ENCODE measurements at places on chromosomes 2 and 18.

GRCh38 chr2:99028558-99028957, 92.5 kb upstream of the CRACDL start:
- no peak overlapping the region for H3K4me3 ChIP-seq
- no peak overlapping the region for H3K27ac ChIP-seq
- no peaks in the 10 kb centered on the region for H3K36me3 ChIP-seq
- DNase-seq: no peak

DNA sequence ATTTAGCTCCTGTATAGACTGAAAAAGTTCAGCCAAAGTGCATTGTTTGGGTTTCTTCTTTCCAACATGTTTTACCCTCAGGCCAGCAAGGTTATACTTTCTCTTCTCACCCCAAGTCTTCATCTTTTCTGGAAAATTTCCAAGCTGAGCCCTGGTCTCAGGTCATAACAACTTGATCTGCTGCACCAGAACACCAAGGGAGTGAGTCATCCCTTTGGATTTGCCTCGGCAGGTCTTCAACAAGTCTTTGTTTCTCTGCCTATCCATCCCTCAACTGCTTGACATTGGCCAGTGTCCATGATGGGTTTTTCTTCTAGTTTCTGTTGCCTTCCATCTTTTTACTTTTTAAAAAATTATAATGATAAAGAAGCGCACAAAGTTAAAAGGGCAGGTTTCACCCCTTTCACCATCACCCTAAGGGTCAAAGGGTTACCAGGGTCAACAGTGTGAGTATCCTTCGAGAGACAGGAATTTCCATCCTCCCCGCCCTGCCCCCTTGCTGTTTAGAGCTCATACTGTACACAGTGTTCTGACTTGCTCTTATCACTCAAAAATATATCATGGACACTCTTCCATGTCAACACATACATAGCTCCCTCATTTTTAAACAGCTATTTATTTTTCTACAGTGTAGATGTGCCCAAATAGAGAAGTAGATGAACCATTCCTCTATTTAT, 5.7 kb upstream of the SPATS2L start:
- no peak for DNase-seq
- H3K4me1 ChIP-seq: peaks cover 7% of the 10 kb centered on the region
- no peak overlapping the region for H3K27ac ChIP-seq
- no peaks in the 10 kb centered on the region for H3K27me3 ChIP-seq
- H3K36me3 ChIP-seq: no peaks in the 10 kb centered on the region

GRCh38 chr2:7004636-7005035, 87.4 kb downstream of the RNF144A start:
- no peaks in the 10 kb centered on the region for H3K36me3 ChIP-seq
- DNase-seq: no peak
- no peaks in the 10 kb centered on the region for H3K4me1 ChIP-seq
- no peak overlapping the region for H3K27ac ChIP-seq

- H3K27me3 ChIP-seq: no peaks in the 10 kb centered on the region
- no peak for DNase-seq
- no peak overlapping the region for H3K27ac ChIP-seq
- H3K36me3 ChIP-seq: no peaks in the 10 kb centered on the region
- H3K4me3 ChIP-seq: no peak overlapping the region
- no peaks in the 10 kb centered on the region for H3K4me1 ChIP-seq
Measured at GRCh38 chr2:22843919-22844537, 541.0 kb upstream of the KLHL29 start.

DNA sequence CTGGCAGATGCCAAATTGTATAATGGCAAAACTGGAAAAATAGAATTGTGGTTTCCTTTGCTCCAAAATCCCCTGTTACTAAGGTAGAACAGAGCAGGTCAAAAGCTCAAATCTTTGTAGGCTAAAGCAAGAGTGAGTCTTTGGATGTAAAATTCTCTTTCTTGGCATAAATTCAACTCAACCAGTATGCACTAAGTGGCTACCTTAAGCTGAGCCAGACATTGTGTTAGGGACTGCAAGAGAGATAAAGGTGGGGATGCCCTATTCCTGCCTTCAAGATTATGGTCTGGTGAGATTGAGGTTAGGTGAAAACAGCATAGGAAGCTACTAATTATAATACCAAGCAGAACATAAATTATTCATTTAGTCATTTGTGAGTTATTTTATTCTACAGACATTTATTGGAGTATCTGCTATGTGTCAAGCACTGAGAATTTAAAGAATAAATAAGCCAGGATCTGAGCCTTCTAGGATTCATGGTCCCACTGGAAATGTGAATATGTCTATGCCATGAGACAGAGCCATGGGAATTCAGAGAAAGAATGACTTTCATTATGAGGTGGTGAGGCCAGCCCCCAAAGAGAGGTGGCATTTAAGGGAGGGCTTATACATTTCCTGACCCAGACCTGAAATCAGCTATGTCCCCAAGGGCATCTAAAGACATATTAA, 198.0 kb upstream of the NCKAP5 start:
- H3K27ac ChIP-seq: no peak overlapping the region
- no peaks in the 10 kb centered on the region for H3K27me3 ChIP-seq
- H3K4me3 ChIP-seq: no peak overlapping the region
- no peaks in the 10 kb centered on the region for H3K4me1 ChIP-seq
- no peak for DNase-seq
- H3K36me3 ChIP-seq: no peaks in the 10 kb centered on the region

Measured in GM23338 (cell line).